RWPE1 (cell line): ENCODE measurements at places on chromosomes 3 and 15.

- DNase-seq, result no peak
Observed at GRCh38 chr3:43239755-43240154, 46.6 kb upstream of the SNRK start.

GRCh38 chr3:42062464-42062863, 28.7 kb upstream of the TRAK1 start:
- no peak for DNase-seq

DNA sequence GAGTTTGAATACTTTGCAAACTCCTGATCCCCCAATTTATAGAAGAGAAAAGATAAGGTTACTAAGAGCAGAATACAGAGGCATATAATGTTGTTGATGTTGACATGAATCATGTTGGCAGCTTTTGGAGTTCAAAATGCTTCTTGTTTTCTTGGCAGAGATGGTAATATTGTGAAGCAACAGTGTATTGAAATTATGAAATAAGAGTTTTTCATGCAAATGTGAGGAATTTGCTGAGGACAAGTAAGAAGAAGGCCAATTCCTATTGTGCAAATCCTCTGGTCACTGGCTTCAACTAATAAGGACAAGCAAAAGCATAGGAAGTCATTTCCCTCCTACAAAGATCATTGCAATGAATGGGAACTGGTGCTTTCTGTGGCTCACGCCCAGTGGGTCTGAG, 126.9 kb upstream of the CHL1 start:
- no peak for DNase-seq

DNA sequence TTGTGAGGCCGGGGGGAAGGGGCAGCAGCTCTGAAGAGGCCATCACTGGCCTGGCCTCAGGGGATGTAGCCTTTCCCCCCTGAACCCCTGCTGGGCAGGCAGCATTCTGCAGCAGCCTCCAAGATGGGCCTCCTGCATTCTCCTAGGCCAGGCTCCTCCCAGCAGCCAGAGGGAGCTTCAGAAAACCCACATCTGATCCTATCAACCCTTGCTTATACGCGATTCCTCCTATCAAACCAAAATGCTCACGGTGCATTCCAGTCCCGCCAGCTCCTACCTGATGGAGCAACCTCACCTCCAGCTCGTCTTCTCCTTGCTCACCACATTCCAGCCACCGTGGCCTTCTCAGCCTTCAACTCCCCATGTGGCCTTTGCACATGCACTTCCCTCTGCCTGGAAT, 85.7 kb downstream of the MEGF11 start:
- no peak for DNase-seq

GRCh38 chr15:37038716-37039106, 61.6 kb downstream of the MEIS2 start:
- no peak for DNase-seq

DNA sequence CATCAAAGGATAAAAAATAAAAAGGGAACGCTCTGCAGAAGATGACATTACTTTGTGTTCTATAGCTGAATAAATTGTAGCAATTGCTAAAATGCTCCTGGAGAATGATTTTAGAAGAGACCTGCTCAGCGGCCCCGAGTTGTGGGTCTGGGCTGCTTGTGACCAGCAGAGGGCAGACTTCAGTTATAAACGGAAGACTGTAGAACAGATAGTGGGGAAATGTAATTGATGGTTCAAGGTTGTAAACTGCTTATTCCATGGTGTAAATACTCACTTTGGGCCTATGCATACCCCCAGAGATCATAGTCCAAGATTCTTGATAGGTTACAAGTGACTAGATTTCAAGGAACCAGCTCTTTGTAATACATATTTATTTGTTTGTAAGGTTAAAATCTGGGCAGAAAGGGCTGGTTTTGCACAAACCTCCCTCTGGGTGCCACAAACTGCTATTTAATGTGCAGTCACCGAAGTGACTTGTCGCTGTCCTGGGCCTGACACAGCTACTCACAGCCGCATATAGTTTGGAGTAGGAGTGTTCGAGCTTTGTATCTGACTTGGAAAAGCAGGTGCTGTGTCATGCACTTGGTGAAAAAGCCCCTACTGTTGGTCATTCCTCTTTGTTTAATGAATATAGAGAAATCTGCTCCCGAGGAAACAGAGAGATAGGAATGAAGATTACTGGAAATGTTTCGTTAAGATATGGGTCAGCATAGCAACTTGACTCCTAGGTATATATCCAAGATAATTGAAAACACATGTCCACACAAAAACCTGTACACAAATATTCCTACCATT, 34.7 kb upstream of the NDUFB4 start:
- peak; percentile 45 for DNase-seq

GRCh38 chr15:79168922-79169456, 78.4 kb upstream of the RASGRF1 start:
- DNase-seq, result no peak

DNA sequence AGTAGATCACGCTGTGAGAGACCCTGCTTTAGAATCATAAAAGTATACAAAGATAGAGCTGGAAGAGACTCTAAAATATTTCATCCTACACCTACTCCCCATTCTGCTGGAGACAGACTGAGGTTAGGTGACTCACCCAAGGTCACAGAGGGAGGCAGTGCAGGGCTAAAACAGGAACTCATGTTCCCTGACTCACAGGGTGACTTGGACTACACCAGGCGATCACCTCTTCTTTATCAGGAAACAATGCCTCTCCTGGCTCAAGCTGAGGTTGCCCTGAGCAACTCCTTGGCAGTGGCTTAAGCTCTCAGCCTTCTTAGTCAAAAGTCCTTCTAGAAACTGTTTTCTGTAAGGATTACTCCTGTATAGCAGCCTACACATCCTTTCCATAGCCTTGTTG, 26.4 kb upstream of the TNFAIP8L3 start:
- peak; percentile 78 for DNase-seq

DNA sequence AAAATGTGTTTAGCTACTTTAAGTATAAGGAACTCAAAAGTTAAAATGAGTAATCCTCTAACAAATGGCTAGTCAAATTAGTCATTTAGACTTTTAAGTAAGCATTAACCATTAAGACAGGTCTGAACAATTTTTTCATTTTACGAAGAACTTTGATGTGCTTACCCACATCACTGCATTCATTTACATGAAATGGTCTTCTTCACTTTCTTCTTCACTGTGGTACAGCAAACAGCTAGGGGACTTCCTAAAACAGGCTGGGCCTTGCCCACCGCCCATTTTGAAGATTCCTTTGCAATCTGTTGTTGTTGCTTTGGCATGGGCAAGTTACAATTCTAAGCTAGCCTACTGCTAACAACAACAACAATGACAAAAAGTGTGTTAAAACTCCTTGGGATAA, 67.4 kb downstream of the CBLB start:
- DNase-seq, result no peak

DNA sequence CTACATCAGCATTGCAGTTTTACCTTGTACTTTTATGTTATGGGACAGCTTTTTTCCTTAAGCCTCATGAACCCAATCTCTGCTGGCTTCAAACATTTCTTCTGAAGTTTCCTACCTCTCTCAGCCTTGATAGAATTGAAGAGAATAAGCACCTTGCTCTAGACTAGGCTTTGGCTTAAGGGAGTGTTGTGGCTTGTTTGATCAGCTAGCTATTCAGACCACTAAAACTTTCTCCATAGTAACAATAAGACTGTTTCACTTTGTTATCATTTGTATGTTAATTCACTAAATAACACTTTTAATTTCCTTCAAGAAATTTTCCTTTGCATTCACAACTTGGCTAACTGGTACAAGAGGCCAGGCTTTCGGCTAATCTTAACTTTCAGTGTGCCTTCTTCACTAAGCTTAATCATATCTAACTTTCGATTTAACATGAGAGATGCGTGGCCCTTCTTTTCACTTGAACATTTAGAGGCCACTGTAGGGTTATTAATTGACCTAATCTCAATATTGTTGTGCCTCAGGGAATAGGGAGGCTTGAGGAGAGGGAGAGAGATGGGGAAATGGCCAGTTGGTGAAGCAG, 8.1 kb upstream of the TIGIT start:
- no peak for DNase-seq

DNA sequence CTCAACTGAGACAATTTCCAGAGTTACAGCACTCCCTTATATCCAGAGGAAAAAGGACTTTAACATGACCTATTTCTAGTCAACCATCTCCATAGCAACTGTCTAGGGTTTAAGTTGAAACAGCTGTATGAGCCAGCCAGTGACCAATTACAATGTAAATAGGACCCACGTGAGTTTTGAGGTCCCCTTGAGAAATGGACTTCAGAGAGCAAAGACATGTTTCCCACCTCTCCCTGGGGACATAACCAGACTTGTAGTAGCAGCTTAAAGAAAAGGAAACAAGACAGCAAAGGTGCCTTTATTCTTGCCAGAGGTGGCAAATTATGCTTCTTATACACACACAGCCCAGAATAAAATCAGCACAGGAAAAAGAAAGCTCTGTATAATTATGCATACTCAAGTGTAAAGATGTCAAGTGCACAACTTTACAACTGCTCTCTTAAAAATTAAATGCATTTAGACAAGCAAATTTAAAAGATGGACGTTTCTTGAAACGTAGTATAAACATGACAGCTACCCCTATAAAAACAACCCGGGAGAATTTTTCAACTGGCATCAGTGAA, 40.2 kb downstream of the SUMF1 start:
- no peak for DNase-seq

DNA sequence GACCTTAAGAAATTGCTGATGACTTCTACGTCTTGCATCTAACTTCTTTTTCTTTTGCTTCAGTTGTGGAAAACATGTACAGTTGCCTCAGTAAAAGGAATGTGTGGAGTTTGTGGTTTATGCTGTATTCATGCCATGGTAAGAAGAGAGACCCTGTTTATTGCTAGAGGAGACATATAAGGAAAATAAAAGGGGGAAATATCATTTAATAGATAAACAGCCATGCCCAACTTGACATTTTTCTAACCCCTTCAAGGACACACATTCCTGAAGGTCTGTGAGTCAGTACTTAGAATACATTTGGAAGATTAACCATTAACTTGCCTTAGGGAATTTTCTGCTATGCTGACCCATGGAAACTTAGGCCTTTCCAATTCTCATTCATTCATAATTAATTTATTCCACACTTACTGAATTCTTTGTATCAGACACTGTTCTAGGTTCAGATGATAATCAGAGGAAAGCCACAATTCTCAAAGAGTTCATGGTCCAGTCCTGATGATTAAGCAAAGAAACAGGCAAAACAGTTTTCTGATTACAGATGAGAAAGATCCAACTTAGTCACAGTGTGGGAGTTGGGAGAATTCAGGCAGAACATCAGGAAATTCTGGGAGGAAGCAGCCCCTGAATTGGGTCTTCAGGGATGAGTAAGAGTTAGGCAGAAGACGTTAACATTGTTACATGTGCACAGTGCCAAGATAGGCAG, 329.8 kb upstream of the RASGRP1 start:
- peak; percentile 26 for DNase-seq

DNA sequence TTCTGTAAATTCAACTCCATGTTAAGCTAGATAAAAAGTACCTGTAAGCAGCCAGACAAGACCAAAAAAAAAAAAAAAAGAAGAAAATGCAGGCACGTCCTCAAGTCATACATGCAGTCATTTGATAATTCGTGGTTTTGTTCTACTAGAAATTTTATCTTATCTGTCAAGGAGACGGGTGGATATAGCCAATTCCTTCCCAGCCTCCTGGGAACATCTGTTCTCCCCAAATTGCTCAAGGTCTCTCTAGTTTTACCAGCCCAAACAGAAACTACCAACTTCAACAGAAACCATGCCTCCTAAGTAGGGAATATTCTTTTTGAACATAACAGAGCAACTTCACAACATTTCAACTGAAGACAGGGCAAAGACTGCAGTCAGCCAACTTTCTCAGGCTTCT, 19.5 kb downstream of the RYK start:
- no peak for DNase-seq

DNA sequence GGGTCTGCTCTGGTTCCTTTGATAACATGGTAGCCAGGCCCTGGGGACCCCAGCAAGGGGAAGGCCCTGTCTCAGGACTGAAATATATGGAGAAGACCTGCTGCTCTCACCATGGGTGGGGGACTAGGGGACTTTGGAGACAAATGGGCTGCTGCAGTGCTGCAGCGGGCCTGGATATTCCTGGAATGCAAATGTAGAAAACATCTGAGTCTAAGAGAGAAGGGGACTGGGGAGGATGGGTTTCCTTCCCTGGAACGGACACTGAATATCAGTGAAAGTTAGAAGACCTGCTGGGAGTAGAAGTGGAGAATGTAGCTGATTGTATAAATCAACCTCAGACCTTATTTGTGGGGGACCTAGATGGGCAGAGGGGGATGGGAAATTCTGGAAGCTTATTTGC, 3.1 kb upstream of the HCN4 start:
- DNase-seq, result no peak
